ENCODE measurements at places on chromosomes 5 and 9. TPM values are rescaled to one million over a fixed set of nuclear protein-coding genes. Genes with fewer than 3 reads are reported as not detected.

IRX1 gene
- 3.2 TPM for total RNA-seq

PLCXD3 gene
- not detected for total RNA-seq

PNPLA7 gene
- total RNA-seq: 2.7 TPM

UNC13B gene
- total RNA-seq: 24.8 TPM

SPINK5 gene
- total RNA-seq: not detected

KIF4B gene
- not detected for total RNA-seq

ZNF454 gene
- 3.8 TPM for total RNA-seq

SGTB gene
- total RNA-seq: 21.4 TPM

CCIN gene
- total RNA-seq: 2.2 TPM

CYLC2 gene
- not detected for total RNA-seq

MPDZ gene
- 58.3 TPM for total RNA-seq

ADAMTS13 gene
- 1.4 TPM for total RNA-seq

CBY3 gene
- total RNA-seq: not detected
